ENCODE measurements at places on chromosomes 6 and 20.

- DNase-seq = no peak
Measured at GRCh38 chr6:104409913-104410312, 449.8 kb downstream of the HACE1 start.

DNA sequence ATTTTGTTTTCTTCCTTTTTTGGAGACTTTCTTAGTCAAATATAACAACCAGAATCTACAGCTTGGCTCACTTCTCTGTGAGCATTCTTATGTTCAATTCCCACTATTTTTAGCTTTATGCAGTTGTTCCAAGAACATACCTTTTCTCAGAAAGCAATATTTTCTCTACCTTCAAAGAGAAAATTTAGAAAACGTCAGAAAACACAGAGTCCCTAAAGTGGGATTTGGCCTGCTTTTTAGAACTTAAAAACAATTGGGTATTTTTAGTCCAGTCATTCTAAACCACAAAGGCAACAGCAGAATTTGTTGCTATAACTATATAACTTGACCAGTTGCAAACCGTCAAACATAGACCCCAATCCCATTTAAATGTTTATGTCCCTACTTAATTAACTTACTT is 133.1 kb downstream of the MOXD1 start:
- no peak for DNase-seq

- no peak for DNase-seq
Measured at GRCh38 chr6:68876792-68877493, 241.9 kb downstream of the ADGRB3 start.

- no peak for DNase-seq
Measured at GRCh38 chr6:139473231-139473701, 98.8 kb upstream of the CITED2 start.

GRCh38 chr20:51446230-51446629 is 96.3 kb downstream of the NFATC2 start:
- no peak for DNase-seq

DNA sequence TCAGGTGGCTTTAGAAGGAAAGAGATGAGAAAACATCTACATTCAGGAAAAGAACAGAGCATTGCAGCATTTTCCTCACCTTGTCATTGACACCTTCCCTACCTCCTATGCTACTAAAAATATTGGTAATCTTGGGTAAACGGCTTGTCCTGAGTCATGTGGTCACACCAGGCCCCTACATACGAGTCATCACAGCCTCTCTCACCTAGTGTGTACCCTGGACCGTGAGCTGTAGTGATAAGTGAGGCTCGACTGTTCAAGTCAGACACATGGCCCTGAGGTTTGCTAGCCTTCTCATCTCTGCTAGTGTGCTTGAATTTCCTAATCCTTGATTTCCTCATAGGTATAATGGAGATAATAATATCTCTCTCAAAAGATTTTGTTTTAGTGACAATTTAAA is 29.6 kb upstream of the TMEM244 start:
- DNase-seq = no peak

DNA sequence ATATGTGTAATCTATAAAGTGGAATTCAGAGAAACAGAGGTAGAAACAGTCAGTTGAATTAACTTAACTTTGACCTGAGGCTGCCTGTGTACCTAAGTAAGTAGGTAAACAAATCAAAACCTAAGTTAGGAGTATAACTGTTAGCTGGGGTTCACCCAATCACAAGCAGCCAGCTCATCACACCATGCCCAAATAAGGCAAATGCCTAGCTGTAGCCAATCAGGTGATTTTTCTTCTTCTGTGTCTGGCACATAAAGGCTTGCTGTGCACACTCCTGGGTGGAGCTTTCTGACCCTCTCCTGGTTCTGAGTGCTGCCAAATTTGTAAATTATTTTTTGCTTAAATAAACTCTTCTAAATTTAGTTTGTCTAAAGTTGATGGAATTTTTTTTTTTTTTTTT is 54.7 kb upstream of the TRIM39 start:
- DNase-seq = no peak

DNA sequence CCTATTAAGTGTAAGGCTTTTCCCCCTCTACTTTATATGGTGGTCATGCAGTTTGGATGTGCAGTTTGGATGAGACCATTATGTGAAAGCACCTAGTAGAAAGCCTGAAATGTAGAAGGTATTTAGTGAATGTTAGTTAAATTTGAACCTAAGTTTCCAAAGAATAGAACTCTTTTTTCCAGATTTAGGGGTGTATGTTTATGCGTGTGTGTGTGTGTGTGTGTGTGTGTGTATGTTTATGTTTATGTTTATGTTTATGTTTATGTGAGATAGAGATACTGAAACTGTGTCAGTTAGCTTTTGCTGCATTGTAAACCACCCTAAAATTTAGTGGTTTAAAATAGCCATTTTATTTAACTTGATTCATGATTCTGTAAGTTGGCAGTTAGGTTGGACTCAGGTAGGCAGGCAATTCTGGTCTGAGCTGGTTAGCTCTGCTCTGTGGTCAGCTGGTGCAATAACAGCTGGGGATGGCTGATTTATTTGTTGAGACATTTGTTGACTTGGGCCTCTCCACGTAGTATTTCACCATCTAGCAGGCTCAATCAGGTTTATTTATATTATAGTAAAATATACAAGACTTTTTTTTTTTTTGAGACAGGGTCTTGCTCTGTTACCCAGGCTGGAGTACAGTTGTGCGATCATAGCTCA is 54.0 kb downstream of the STK4 start:
- no peak for DNase-seq

DNA sequence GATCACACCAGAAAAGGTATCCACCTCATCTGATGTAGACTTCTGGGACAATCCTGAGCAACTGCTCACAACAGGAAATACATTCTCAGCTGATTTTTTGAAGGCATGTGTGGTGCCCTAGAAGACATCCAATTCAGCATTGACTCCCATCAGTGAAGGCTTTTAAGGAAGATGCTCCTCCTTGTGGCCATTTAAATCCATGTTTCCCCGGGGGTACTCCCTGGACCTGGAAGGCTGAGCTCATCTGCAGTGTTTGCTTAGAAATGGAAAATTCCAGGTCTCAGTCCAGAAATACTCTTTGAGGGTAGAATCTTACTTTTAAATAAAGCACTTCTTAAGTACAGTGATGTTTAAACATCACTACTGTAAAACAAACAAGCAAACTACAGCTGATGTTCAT is 195.5 kb upstream of the PDE10A start:
- no peak for DNase-seq

GRCh38 chr6:25050356-25050755 is 114.6 kb upstream of the RIPOR2 start:
- no peak for DNase-seq

GRCh38 chr20:33979094-33979493 is 14.6 kb upstream of the RALY start:
- DNase-seq = no peak

- DNase-seq = no peak
Measured at GRCh38 chr6:82890240-82890639, 175.4 kb downstream of the UBE3D start.

- DNase-seq = no peak
Measured at GRCh38 chr6:28659250-28659566, 133.5 kb downstream of the GPX5 start.

GRCh38 chr6:89471287-89471867 is 38.4 kb downstream of the ANKRD6 start:
- no peak for DNase-seq

DNA sequence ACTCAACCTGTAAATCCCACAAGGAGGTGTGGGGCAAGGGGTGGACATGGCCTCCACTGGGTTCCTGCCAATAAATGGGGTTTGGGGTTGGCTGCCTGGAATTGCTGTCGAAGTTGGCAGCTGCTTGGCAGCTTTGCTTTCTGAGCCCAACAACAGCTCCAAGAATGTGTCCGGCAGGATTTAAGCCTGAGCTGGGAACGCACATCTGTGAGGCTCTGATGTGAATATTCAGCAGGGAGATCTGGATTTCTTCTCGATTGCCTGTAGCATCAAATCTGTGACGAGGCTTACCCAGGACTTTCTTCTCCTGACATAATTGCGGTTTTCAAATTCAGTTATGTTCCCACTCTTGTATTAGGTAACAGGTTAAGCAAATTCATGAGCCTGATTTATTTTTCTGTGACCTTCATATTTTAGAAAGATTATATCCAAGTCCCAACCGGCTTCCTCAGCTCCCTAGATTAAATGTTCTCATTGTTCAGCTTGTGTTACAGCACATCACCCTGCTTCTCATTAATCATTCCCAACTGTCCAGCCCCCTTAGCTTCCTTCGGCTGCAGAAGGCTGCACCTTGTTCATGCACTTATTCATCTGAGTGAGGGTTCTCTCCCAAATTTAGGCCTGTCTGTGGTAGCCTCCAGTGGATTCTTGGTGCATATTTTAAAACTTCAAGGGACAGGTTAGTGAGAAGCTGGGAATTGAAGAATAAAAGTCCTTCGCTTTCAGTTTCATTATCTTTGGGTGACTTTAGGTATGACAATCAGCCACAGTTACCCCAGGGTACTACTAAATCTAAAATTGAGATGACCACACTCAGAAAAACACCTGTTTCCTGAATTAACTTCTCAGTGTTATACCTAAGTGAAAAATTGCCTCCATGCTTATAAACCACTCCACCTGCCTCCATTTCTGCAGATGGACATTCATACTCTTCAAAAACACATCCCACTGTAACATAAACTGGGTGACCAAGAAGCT is 310.0 kb downstream of the ESR1 start:
- no peak for DNase-seq

DNA sequence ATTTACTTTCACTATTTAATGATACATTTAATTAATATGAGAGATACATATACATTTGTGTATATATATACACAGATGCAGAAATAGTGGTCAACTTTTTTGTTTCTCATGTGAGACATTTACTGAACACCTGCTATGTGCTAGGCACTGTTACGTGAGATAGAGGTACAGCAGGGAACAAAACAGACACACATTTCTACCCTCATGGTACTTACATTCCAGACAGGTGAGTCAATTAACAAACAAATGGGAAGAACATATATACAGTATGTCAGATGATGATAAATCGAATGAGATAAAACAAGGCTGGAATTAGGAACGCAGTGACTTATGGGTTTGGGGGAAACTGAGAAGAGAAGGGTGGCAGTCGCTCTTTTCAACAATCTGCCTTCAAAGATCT is 5.1 kb downstream of the TFB1M start:
- DNase-seq = no peak
